Stimulated activated CD4-positive, alpha-beta T cell treated with anti-CD3 and anti-CD28 coated beads, Interleukin-2, amount 100 ng/mL, for 4 hours (primary cell): ENCODE measurements at places on chromosomes 4 and X.

- no peak for DNase-seq
Observed at GRCh38 chr4:113637363-113637762, 124.2 kb downstream of the CAMK2D start.

GRCh38 chrX:48558271-48558670, 16.0 kb upstream of the RBM3 start:
- DNase-seq = no peak

DNA sequence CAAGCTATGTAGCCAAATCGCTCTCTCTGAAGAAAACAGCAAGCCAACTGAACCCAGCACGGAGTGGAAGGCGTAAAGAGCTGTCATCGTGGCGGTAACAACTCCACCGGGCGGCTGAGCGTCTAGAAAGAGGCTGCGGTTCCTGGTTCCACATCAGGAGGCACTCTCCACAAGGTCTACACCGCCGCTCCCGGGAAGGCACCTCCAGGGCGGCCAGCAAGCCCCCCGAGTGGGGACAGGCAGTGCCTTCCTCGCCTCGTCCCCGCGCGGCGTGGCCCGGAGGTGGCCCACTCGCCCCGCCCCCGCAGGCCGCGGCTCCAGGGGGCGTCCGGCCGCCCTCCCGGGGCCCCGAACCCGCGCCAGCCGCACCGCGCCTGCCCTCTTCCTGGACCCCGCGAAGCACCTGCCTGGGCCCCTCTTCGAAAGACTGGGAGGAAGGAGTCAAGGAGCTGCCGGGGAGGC, 755 bp downstream of the KLHL8 start:
- DNase-seq = peak; percentile 32

- no peak for DNase-seq
Observed at GRCh38 chr4:5142726-5143125, 91.4 kb downstream of the STK32B start.

DNA sequence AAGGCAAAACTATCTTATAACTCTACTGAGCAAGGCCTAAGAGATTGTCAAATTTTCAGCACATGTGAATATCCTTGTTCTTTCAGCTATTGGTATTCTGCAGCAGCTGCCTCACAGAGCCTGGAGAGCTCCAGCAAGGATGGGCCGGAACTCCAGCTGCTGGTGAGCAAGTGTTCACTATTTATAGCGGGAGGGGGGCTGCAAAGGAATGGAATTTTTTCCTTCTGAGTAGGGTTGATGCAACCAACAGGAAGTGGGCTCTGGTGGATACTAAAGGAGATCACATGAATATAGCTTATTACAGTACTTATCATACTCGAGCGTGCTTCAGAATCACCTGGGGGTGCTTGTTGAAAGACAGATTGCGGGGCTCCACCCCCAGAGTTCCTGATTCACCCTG, 20.2 kb upstream of the SETD7 start:
- no peak for DNase-seq
